ENCODE measurements at places on chromosomes 4 and X.

- DNase-seq: no peak
Measured at GRCh38 chrX:132433001-132433400, 55.8 kb downstream of the MBNL3 start.

- DNase-seq: no peak
Measured at GRCh38 chr4:1982124-1983052, 26.4 kb downstream of the NELFA start.

DNA sequence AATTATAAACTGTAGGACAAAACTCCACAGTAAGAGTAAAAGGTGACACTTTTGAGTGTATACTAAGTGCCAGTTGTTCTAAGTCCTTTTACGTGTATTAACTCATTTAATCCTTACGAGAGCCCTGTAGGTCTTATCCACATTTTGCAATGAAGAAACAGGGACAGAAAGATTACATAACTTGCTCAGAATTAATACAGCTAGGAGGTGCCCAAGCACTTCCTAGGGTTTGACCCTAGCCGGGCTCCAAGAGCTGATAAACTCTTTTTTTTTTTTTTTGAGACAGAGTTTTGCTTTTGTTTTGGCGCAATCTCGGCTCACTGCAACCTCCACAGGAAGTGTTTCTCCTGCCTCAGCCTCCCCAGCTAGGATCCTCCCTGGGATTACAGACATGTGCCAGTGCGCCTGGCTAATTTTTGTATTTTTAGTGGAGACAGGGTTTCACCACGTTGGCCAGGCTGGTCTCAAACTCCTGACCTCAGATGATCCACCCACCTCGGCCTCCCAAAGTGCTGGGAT, 110.4 kb downstream of the UBE2K start:
- DNase-seq: no peak

- no peak for DNase-seq
Measured at GRCh38 chr4:115678425-115678941, 565.1 kb upstream of the NDST4 start.

- DNase-seq: no peak
Measured at GRCh38 chr4:10737337-10737736, 52.8 kb upstream of the CLNK start.

- DNase-seq: no peak
Measured at GRCh38 chr4:39860804-39861203, 116.9 kb downstream of the PDS5A start.

DNA sequence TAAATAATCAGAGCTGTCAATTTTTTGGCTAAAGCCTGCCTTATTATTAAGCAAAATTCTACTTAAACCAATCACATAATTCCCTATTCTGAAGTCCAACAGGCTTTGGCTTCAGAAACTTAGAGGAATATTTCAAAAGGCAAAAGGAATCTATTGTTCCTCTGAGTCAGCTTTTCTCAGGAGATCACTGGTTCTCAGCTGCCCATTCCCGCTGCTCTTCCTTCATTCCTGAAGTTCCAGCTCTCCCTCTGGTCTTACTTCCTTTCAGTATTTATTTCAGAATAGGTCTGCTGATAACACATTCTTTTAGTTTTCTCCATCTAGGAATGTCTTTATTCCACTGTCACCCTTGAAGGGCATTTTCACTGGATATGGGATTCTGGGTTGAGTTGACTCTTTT, 133.7 kb downstream of the SOWAHB start:
- peak; percentile 45 for DNase-seq

DNA sequence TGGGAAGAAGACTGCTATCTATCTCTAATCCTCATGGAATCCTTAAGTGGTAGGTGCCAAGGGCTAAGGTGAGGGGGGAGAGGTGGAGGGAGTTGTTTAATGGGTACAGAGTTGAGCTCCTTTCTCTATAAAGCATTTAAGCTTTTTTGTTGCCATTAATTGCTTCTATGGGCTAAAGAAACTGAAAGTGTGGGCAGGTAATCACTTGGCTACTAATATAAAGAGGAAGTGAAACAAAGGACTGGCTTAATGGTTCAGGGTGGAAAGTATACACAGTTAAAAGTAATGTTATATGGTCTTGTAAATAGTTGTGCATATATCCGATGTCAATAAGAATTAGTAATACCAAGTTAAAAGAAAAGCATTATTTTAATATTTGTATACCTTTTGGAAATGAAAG, 83.9 kb downstream of the POLA1 start:
- DNase-seq: no peak

GRCh38 chr4:48041535-48042137, 25.1 kb downstream of the NIPAL1 start:
- no peak for DNase-seq

- DNase-seq: no peak
Measured at GRCh38 chr4:100162027-100162685, 28.1 kb downstream of the DDIT4L start.

DNA sequence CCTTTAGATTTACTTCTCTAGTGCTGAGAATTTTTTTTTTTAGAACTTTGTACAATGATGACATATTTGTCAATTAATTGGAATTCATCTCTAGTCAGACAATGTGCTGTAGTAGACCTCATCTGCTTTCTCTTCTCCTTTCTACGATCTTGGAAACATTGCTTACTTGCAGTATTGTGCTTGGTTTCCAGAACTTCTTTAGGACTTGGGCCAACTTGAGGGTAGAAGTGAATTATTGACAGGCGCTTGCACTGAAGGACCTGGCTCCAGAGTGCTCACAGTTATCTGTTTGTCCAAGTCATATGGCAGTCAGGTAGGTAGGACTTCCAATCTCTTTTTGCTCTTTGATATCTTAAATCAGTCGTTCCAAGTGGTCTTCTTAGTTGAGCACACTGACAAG, 39.6 kb downstream of the FNIP2 start:
- no peak for DNase-seq

DNA sequence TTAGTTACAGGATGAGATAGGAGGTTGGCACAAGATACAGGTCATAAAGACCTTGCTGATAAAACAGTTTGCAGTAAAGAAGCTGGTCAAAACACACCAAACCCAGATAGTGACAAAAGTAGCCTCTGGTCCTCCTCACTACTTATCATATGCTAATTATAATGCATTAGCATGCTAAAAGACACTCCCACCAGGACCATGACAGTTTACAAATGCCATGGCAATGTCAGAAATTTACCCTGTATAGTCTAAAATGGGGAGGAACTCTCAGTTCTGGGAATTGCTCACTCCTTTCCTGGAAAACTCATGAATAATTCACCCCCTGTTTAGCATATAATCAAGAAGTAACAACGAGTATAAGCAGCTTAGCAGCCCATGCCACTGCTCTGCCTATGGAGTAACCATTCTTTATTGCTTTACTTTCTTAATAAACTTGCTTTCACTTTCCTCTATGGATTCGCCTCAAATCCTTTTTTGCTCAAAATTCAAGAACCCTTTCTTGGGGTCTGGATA, 1254.4 kb downstream of the PCDH7 start:
- no peak for DNase-seq

DNA sequence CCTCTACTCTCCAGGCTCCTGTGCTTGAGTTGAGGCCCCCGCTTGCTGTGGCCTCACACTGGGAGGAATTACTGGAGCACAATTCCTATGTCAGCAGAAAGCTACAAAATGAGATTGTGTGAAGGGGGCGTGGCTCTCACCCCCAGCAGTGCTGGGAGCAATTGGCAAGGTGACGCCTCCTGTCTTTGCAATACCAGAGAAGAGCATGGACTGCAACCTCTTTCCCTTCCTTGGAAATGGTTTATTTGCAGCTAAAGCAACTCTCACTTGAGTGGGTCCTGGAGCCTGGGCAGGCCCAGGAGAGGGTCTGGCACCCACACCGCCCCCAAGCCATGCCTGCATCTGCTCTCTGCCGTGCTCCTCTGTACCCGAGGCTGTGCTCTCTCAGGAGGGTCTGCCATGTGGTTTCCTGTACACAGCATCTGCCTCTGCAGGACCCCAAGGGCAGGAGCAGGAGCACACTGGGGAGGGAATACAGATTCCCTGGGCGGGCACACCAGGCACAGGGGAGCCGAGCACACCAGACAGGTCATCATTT, 32.9 kb upstream of the HGFAC start:
- DNase-seq: no peak

- no peak for DNase-seq
Measured at GRCh38 chrX:153102418-153102817, 30.2 kb downstream of the PNMA6A start.

DNA sequence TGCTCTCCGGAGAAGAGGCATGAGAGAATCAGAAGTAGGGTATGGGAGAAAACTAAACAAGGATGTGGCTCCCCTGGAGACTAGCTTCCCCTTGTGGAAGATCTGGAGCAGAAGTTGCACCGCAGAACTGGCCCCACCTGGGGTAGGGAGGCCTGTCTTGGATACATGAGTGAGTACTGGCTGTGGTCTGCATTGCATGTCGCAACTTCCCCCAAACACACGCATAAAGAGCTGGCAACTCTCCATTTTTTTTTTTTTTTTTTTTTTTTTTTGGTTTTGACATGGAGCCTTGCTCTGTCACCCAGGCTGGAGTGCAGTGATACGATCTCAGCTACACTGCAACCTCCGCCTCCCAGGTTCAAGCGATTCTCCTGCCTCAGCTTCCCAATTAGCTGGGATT, 119.9 kb downstream of the EGF start:
- DNase-seq: no peak

GRCh38 chr4:14783011-14783877, 219.0 kb upstream of the CPEB2 start:
- DNase-seq: peak; percentile 47

- no peak for DNase-seq
Measured at GRCh38 chrX:13235930-13236329, 83.9 kb downstream of the ATXN3L start.

DNA sequence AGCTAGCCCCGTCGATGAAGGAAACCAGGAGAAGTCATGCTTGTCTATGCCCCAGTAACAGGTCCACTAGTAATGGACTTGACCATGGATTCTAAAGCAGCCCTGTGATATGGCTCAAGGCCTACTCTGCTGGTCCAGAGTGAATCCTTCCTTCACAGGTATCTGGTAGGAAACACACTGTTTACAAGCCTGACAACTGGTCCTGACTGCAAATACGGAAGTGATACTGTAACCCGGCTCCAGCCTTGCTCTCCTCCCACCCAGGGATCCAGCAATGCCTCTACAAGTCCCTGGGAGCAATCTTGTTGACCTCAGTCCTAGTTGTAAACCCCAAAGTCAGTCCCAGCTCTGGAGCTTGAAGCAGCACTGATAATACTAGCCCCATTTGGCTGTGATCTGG, 239.2 kb upstream of the GRID2 start:
- DNase-seq: no peak

DNA sequence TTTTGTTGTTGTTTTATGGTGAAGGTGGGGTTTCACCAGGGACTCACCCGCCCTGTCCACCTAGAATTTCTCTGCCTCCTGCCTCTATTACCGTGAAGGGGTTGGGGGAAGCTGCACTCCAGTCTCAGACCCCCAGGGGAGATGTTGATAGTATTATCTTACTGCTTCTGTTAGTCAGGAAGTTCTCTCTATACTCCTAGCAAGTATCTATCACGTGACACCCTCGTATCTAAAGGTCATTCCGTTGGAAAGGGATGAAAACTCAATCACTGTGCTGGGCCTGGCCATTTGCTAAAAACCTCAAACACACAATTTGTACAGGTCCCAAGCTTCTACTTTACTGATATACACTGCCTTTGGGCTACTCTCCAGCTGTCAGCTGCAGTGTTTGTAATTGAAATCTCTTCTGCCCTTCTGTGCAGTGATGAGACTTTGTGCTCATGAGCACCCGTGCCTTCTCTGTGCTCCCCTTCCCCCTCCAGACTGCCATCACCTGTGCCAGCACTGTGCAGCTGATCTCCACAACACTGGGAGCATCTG, 188.5 kb upstream of the ANXA3 start:
- DNase-seq: no peak

DNA sequence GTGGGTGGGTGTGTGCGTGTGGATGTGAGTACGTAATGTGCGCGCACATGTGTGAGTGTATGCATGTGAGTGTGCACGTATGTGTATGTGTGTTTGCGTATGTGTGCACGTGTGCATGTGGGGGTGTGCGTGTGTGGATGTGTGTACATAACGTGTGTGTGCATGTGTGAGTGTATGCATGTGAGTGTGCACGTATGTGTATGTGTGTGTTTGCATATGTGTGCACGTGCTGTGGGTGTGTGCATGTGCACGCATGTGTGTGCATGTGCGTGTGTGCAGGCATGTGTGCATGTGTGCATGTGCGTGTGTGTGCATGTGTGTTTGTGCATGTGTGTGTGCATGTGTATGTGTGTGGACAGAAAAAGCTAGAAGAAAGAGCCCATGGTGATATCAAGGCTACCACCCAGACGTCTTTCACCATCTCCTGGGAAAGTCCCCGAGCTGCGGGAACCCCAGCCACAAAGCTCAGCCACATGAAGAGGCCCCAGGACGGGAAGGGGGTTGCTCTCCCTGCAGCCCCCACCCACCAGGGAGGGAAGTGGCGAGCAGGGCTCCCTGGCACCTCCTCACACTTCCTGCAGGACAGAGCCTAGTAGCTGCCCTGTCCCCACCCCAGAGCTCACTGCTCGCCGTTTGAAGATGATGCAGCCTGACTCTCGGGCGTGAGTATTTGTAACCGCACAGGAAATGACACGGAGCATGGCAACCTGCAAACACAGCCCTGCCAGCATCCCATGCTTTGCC, 108.3 kb downstream of the DCTD start:
- peak; percentile 55 for DNase-seq

- DNase-seq: peak; percentile 89
Measured at GRCh38 chr4:183118585-183118984, 19.5 kb downstream of the WWC2 start.

DNA sequence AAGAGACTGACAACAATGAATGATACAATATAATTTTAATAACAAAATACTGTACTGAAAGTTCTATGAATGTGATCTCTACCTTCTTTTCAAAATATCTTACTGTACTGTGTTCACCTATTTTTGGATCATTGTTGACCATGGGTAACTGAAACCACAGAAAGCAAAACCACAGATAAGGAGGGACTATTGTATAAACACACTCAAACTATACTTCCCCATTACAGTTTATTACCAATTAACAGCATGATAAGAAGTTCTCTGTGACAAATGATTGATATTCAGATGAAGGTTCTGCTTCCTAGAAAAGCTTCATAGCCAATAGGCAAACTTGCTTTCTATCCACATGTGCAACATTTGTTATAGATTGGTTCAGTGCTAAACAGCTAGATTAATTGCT, 50.1 kb downstream of the GABRG1 start:
- no peak for DNase-seq

- DNase-seq: peak; percentile 62
Measured at GRCh38 chr4:178205826-178206225, 763.6 kb upstream of the AGA start.

DNA sequence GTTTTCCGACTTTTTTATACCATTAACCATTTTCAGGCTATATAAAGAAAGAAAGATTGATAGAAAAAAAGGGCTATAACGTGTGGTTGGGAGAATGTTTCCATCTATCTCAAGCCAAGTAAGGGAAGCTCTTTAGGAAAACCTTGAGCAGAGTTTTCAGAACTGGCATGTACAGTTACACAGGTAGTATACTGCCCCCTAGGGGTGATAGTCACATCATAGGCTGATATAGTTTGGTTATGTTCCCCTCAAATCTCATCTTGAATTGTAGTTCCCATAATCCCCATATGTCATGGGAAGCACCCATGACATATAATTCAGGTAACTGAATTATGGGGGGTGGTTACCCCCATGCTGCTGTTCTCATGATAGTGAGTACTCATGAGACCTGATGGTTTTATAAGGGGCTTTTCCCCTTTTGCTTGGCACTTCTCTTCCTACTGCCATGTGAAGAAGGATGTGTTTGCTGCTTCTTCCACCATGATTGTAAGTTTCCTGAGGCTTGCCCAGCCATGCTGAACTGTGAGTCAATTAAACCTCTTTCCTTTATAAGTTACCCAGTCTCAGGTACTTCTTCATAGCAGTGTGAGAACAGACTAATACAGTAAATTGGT, 186.8 kb downstream of the TMA16 start:
- no peak for DNase-seq
